Mucosa of gallbladder (tissue), 1 donor: ENCODE measurements at places on chromosomes 5 and 9. TPM values are rescaled to one million over a fixed set of nuclear protein-coding genes. Genes with fewer than 3 reads are reported as not detected.

DNA sequence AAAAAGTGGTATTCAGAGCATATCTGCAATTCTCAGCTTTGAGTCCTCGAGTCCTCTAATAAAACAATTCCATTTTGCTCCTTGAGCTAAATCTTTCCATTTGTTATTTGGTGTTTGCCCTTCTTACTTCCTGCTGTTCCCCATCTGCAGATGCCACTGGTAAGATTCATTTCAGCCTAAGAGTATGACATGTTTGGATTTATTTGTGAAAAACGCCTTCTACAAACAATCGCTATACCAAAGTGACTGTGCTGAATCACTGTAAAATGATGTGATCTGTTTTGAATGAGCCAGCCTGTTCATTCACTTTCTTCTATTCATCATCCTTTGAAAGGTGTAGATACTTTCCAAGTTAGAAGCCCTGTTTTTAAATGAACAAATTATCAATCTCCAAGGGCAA is 27.7 kb downstream of the KCTD16 start:
- DNase-seq, result no peak

- no peak for DNase-seq
Measured at GRCh38 chr5:115840873-115841272, 492 bp downstream of the ATG12 start.

LHX3 gene
- total RNA-seq, result not detected

SDHA gene
- total RNA-seq, result 140 TPM

SLC46A2 gene
- total RNA-seq, result 0.14 TPM
